LHCN-M2 (cell line): ENCODE measurements at places on chromosomes 3 and 15. TPM values are rescaled to one million over a fixed set of nuclear protein-coding genes. Genes with fewer than 3 reads are reported as not detected.

TICRR gene
- 8.0 and 9.9 TPM in 2 replicates for total RNA-seq

CACNA2D2 gene
- total RNA-seq, result not detected in 2 replicates

GPR149 gene
- not detected in 2 replicates for total RNA-seq

BHLHE40 gene
- 19.8 and 21.0 TPM in 2 replicates for total RNA-seq

A4GNT gene
- not detected in 2 replicates for total RNA-seq

NANOGP8 gene
- 0.29 TPM in 1 of 2 replicates, not detected in the other for total RNA-seq

GABPB1 gene
- total RNA-seq, result 30.3 and 32.5 TPM in 2 replicates

IL5RA gene
- not detected in 2 replicates for total RNA-seq

NDN gene
- total RNA-seq, result 31.4 and 33.6 TPM in 2 replicates

CMTM7 gene
- 11.3 and 12.4 TPM in 2 replicates for total RNA-seq

CDCP1 gene
- 19.6 and 23.0 TPM in 2 replicates for total RNA-seq

WDR49 gene
- total RNA-seq, result not detected in 2 replicates

CNOT10 gene
- 22.3 and 26.5 TPM in 2 replicates for total RNA-seq

PDCD10 gene
- 55.9 and 58.8 TPM in 2 replicates for total RNA-seq

GOLGA8S gene
- 0.06 TPM in 1 of 2 replicates, not detected in the other for total RNA-seq

TPRG1 gene
- 0.19 and 0.86 TPM in 2 replicates for total RNA-seq

CHP1 gene
- total RNA-seq, result 67.2 and 85.6 TPM in 2 replicates

JMJD7 gene
- total RNA-seq, result 3.7 and 5.7 TPM in 2 replicates

AGBL1 gene
- total RNA-seq, result under 0.01 TPM in 1 of 2 replicates, not detected in the other

SAXO2 gene
- total RNA-seq, result 0.17 TPM in 1 of 2 replicates, not detected in the other

ROPN1 gene
- not detected in 2 replicates for total RNA-seq

ADAMTSL3 gene
- total RNA-seq, result under 0.01 and 0.06 TPM in 2 replicates

DCLK3 gene
- not detected in 2 replicates for total RNA-seq

EXD1 gene
- not detected in 2 replicates for total RNA-seq

HRH1 gene
- total RNA-seq, result 8.7 and 9.5 TPM in 2 replicates

TIMP4 gene
- 0.46 and 0.51 TPM in 2 replicates for total RNA-seq

ASB14 gene
- not detected in 2 replicates for total RNA-seq

PIGZ gene
- 0.38 and 2.4 TPM in 2 replicates for total RNA-seq

SNTN gene
- total RNA-seq, result not detected in 2 replicates

CLCN2 gene
- total RNA-seq, result 4.4 and 5.9 TPM in 2 replicates

LMLN gene
- 6.2 and 12.2 TPM in 2 replicates for total RNA-seq

IGDCC3 gene
- total RNA-seq, result not detected in 2 replicates

EPHA6 gene
- total RNA-seq, result not detected in 2 replicates

METTL6 gene
- 26.5 and 26.9 TPM in 2 replicates for total RNA-seq

DPPA4 gene
- 0.06 and 0.13 TPM in 2 replicates for total RNA-seq

ZNF385D gene
- total RNA-seq, result 3.9 and 10.6 TPM in 2 replicates

ARGFX gene
- total RNA-seq, result not detected in 2 replicates

TMEM207 gene
- total RNA-seq, result not detected in 2 replicates

MESP1 gene
- total RNA-seq, result 0.17 TPM in 1 of 2 replicates, not detected in the other

RHO gene
- not detected in 2 replicates for total RNA-seq

SPPL2A gene
- 160 and 245 TPM in 2 replicates for total RNA-seq

TMPRSS7 gene
- not detected in 2 replicates for total RNA-seq

GOLGA8B gene
- total RNA-seq, result 21.3 and 31.9 TPM in 2 replicates

CD86 gene
- total RNA-seq, result not detected in 2 replicates

PRR20G gene
- total RNA-seq, result not detected in 2 replicates

GUCA1C gene
- total RNA-seq, result not detected in 2 replicates

SEMA5B gene
- total RNA-seq, result 0.06 TPM in 1 of 2 replicates, not detected in the other

ALG1L2 gene
- total RNA-seq, result not detected in 2 replicates

PFN2 gene
- total RNA-seq, result 163 and 227 TPM in 2 replicates

KLHL6 gene
- total RNA-seq, result not detected in 2 replicates

CNTN3 gene
- 0.11 TPM in 1 of 2 replicates, not detected in the other for total RNA-seq

IQCF6 gene
- not detected in 2 replicates for total RNA-seq

PAK6 gene
- under 0.01 TPM in 1 of 2 replicates, not detected in the other for total RNA-seq

ITIH1 gene
- not detected in 2 replicates for total RNA-seq

MINAR1 gene
- total RNA-seq, result 0.26 and 0.52 TPM in 2 replicates

IL17RC gene
- 30.1 and 42.3 TPM in 2 replicates for total RNA-seq

COPS2 gene
- 61.0 and 69.6 TPM in 2 replicates for total RNA-seq

TEX9 gene
- 4.4 and 4.8 TPM in 2 replicates for total RNA-seq

HEMK1 gene
- 10.5 and 11.4 TPM in 2 replicates for total RNA-seq
